Stimulated activated CD8-positive, alpha-beta memory T cell treated with anti-CD3 and anti-CD28 coated beads, Interleukin-2, amount 100 ng/mL, for 1 hour (primary cell): ENCODE measurements at places on chromosomes 16 and 17.

DNA sequence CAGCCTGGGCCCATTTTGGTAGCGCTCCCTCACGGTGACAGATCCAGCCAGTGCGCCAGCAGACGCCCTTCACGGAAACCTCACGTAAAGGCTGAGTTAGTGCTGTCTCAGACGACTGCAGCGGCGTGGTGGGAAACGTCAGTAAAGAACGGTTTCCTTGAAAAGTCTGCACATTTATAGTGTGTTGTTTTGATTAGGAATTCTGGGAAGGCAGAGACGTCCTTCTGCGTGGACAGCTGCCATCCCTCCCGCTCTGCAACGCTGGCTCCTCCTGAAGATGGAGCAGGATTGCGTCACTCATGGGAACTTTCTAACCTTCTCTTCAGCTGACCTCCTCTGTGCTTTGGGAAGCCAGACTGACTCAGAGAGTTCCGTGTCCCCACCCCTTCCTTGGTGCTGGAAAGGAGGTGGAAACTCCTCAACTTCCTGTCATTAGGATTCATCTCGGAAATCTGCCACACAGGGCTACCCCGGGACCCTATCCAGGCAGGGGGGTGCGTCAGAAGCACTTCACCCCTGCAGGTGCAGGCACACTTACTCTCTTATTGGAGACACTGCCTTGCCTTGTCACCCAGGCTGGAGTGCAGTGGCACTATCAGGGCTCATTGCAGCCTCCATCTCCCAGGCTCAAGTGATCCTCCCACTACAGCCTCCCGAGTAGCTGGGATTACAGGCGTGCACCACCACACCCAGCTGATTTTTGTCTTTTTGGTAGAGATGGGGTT is 24.3 kb upstream of the CRISPLD2 start:
- no peak for DNase-seq

DNA sequence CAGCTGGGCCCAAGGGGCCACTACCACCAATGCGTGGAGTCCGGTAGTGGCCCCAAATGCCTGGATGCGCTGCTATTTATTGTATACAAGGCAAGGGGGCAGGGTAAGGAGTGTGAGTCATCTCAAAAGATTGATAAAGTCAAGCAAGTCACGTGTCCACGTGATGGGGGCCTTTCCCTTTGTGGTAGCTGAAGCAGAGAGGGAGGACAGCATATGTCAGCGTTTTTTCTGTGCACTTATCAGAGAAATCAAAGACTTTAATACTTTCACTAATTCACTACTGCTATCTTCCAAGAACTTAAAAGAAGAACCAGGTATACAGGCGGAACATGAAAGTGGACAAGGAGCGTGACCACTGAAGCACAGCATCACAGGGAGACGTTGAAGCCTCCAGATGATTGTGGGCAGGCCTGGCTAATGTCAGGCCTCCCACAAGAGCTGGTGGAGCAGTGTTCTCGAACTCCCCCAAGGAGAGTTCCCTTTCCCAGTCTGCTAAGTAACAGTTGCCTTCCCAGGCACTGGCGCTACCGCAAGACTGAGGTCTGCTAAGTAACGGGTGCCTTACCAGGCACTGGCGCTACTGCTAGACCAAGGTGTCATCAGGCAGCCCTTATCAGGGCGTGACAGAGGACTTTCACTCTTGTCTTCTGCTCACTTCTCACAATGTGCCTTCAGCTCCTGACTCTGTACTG is 10.8 kb upstream of the ASB16 start:
- DNase-seq: no peak

- DNase-seq: no peak
These were observed 194.7 kb downstream of the SPECC1 start for GRCh38 chr17:20203761-20204263.

GRCh38 chr16:30963925-30964511 is 6.5 kb downstream of the SETD1A start:
- no peak for DNase-seq

DNA sequence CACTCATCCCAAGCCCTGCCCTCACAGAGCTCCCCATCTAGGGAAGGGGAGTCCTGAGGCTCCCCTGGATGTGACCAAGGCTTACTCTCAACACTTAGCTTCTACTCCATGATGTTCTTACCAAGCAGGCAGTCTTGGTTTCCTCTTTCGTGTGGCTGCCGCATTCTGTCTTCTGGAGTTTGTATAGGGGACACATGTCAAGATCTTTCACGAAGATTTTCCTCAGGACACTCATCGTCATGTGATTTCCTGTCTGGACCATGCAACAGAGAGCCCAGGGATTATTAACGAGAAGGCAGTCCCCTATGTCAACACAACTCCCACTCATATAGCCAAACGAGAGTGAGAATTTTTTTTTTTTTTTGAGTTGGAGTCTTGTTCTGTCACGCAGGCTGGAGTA is 10.4 kb downstream of the PRSS54 start:
- no peak for DNase-seq

DNA sequence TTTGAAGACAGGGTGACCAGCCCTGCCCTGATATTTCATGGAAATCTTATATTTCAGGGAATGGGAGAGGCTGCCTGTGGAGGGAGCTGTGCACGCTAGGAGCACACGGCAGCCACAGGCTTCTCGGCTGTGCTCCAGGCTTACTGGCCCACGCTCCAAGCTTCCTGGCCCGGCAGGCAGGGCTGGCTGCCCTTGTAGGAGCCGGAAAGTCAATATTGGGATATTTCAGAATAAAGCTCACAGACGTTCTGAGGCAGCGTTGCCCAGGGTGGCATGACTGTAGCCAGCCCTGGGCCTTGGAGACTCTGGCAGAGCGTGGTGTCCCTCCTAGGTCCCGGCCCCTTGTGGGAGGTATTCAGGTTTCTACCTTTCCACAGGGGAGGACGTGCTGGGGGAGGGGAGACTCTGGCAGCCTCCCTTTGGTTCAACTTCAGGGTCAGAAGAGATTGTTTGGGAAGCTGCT is 95.6 kb downstream of the NPIPB11 start:
- no peak for DNase-seq

GRCh38 chr16:73147958-73148357 is 100.0 kb upstream of the ZFHX3 start:
- no peak for DNase-seq

DNA sequence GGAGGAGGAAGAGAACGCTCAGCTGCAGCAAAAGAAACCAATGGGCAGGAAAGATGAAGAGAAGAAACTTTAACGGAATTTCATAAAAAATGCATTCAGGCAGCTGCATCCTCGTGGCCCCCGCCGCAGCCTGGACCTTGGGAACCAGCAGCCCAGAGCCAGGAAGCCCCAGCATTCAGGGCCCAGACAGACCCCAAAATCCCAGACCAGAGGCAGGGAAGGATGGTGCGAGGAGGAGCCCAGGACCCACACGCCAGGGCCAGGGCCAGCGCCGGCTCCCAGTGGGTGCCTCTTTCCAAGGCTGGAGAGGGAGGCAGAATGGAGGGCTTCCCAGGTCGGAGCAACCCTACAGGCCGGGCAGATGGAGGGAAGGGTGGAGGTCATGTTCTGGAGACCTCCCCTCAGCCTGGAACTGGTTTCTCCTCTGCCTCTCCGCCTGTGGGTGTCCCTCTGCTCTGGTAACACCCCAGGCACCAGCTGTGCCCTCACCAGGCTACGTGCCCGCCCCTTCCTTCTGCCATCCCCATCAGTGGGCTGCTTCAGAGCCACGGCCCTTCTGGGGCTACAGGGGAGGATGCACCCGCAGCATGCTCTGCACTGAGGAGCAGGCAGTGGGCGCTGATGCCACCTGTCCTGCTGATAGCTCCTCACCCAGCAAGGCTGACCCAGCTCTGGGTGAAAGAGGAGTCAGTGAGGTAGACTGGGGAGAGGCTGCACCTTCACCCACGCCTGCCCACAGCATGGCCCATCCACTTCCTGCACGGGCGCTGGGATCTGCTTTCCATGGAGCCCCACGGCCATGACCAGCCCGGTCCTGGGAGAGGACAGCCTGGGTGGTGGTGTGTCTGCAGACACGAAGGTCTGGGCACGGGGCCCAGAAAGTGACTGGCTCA is 1.2 kb upstream of the MIF4GD start:
- DNase-seq: no peak

- no peak for DNase-seq
These were observed 403.0 kb downstream of the ZFHX3 start for GRCh38 chr16:72644911-72645310.

- DNase-seq: no peak
These were observed 355.3 kb downstream of the TOX3 start for GRCh38 chr16:52191531-52192134.

DNA sequence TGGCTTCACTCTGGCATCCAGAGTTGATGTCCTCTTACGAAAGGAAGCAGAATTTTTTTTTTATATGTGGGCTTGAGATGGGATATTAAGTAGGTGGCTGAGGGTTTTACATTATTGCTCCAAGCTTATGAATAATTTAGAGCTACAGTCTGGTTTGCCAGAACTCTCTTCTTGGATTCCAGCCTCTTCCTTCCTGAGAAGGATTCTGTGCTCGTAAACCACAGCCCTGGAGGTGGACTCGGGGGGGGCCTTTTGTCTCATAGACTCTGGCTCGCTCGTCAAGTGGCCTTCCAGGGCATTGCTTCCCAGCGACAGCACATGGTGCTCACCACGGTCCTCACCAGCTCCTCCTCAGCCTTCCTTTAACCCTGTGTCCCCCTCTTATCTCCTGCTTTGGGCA is 43.2 kb downstream of the TMEM11 start:
- no peak for DNase-seq

GRCh38 chr16:55039931-55040330 is 109.3 kb downstream of the IRX5 start:
- DNase-seq: no peak

GRCh38 chr16:19974607-19975006 is 90.0 kb upstream of the GPRC5B start:
- DNase-seq: no peak

DNA sequence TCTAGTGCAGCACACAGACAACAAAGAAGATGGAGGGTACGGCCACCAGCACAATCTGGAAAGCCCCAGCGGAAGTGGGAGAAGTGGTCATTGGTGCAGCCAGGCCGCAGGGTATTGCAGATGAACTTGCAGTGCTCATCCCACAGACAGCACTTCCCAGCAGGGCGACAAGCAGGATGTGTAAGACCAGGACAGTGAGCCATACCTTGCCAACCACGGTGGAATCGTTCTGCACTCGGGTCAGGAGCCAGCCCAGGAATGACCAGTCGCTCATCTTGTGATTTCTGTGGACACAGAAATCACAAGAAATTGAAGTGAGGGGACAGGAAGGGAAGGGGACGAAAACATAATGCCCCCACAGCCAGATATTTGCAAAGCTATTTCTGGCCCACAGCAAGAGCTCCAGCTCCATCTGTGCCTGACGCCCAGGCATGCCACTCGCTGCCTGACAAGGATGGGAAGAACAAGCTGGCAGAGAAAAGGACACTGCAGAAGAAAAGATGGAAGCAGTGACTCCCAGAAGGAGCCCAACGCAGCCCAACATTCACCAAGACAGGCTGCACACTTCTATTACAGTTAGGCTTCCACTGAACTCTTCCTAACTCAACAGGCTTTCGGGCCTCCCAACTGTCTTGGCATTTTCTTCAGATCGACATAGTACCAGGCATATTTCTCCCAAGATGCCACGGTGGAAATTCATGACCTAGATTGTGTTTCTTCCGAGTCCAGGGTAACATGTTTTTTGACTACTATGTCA is 17.5 kb upstream of the MYO18A start:
- no peak for DNase-seq

GRCh38 chr16:64011650-64012049 is 1110.2 kb downstream of the CDH11 start:
- DNase-seq: no peak

- DNase-seq: no peak
These were observed 47.2 kb downstream of the ZFPM1 start for GRCh38 chr16:88500255-88500661.

- DNase-seq: no peak
These were observed 34.5 kb downstream of the YWHAE start for GRCh38 chr17:1365445-1366039.

DNA sequence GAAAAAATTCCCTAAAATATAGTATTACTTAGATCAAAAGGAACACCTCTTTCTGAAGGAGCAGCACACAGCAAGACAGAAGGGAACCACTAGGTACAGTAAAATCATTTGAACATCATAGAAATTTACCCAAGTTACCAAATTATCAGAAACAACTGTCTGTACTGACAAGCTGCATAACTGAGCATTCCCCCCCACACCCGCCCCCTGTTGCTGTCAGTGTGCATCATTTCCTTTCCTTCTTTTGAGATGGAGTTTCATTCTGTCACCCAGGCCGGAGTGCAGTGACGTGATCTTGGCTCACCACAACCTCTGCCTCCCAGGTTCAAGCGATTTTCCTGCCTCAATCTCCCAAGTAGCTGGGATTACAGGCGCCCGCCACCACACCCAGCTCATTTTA is 120.7 kb downstream of the TRIM37 start:
- DNase-seq: no peak

- DNase-seq: no peak
These were observed 8.2 kb upstream of the LASP1NB start for GRCh38 chr17:38917259-38917658.

GRCh38 chr17:49850772-49851386 is 3.0 kb upstream of the TAC4 start:
- DNase-seq: no peak
